ENCODE measurements at places on chromosomes 6 and 20. TPM values are rescaled to one million over a fixed set of nuclear protein-coding genes. Genes with fewer than 3 reads are reported as not detected.

GRCh38 chr6:131731224-131731623 is 20.4 kb upstream of the CTAGE9 start:
- no peaks in the 10 kb centered on the region for H3K4me1 ChIP-seq
- H3K36me3 ChIP-seq: no peaks in the 10 kb centered on the region
- H3K4me3 ChIP-seq: no peak overlapping the region
- no peak for DNase-seq
- no peak overlapping the region for H3K27ac ChIP-seq

DNA sequence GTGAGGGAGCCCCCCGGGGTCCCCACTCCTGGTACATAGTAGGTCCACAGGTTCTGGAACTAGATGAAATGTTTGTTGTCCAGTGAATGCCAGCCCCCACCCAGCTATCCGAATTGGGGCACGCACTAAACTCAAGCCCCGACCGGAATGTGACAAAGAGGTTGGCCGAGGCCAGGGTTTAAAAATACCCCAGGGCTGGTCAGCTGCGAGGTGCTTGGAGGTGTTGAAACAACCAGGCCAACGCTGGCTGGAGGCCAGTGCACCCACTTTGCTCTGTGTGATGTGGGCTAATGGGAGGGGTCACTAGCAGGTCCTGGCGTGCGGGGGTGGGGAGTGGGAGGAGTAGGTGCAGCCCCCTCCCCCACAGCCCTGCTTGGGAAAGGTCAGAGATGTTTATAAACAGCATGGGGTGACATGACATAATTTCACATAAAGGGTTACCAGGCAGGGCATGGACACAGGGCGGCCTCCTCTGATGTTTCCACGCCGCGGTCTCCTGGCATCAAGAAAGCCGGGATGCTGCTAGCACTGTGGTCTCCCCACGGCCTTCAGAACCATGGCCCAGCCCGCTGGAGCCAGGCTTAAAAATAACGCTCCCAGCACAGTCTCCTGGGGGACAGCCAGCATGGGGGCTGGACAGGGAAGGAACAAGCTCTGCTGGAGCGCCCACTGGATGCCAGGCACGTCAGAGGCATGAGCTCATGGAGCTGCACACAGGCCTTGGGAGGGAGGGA is 111.2 kb upstream of the PTPN1 start:
- peaks cover 57% of the 10 kb centered on the region for H3K4me1 ChIP-seq
- H3K27me3 ChIP-seq: no peaks in the 10 kb centered on the region
- H3K27ac ChIP-seq: peak overlapping the region; percentile 71
- H3K4me3 ChIP-seq: no peak overlapping the region
- peak; percentile 92 for DNase-seq

- no peaks in the 10 kb centered on the region for H3K27me3 ChIP-seq
- H3K4me3 ChIP-seq: no peak overlapping the region
- H3K36me3 ChIP-seq: no peaks in the 10 kb centered on the region
- no peaks in the 10 kb centered on the region for H3K4me1 ChIP-seq
- H3K27ac ChIP-seq: no peak overlapping the region
Measured at GRCh38 chr20:32288225-32288849, 10.9 kb downstream of the KIF3B start.

DNA sequence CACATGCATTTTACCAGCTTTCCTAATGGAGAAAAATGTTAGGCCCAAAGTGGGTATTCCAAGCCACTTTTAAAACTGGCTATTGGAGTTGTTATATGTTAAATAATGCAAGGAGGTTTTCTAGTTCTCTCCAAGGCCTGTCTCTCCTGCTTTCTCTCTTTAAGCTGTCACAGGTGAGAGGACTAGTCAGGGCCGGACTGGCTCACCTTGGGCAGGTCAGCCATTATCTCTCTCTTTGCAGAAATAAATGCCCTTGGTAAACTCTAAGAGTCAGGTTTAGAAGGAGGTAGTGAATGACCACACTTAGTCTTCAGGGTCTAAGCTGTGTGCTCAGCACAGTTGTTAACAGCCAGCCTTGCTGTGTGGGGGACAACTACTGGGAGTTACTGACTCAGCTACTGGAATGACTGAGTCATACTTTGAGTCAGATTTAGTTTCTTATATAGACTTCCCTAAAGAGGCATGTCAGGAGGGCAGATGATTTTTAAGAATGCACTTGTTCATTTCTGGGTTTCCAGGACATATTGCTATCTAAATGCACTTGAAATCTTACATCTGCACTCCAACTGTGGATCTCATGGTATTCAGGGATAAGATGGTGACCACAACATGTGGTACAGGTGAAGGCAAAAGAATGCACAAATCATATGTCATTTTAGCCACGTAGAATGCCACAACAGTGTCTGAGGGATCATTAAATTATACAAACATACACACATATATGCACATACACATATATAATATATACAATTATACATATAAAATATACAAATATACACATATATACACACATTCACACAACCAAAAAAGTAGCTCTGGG is 719.4 kb downstream of the EPM2A start:
- no peak overlapping the region for H3K4me3 ChIP-seq
- peak overlapping the region; percentile 34 for H3K27ac ChIP-seq
- no peaks in the 10 kb centered on the region for H3K4me1 ChIP-seq
- H3K36me3 ChIP-seq: no peaks in the 10 kb centered on the region
- no peak for DNase-seq
- no peaks in the 10 kb centered on the region for H3K27me3 ChIP-seq

Gene ZBTB12
- total RNA-seq: 1.2 TPM

DNA sequence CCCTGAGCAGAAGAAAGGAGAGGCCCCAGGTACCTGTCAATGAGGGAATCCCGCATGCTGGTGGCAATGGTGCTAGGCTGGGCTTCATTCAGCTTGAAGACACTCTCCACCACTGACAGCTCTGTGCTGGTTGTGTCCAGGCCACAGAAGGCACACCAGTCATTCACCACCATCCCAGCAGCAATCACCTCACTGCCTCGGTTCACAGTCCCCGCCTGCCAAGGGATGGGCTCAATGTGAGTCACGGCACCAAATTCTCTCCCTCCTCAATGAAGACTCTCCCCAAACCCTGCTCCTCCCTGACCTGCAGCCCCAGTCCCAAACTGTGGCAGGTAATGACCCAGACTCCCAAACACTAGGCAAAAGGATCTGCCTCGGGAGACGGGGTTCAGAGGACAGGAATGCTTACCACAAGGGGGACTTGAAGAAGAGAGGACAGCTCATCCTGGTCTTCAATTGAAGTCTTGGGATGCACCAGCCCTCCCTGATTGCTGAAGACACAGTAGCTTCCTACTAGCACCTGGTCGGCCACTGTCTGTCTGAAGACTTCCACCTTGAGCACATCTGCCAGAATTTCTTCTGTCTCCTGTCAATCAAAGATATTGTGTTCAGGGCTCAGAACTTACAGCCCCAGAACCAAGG is 1.7 kb upstream of the MMP24OS start:
- DNase-seq: no peak
- peak overlapping the region; percentile 98 for H3K27ac ChIP-seq
- H3K4me3 ChIP-seq: no peak overlapping the region

Gene CGA
- total RNA-seq: not detected

DNA sequence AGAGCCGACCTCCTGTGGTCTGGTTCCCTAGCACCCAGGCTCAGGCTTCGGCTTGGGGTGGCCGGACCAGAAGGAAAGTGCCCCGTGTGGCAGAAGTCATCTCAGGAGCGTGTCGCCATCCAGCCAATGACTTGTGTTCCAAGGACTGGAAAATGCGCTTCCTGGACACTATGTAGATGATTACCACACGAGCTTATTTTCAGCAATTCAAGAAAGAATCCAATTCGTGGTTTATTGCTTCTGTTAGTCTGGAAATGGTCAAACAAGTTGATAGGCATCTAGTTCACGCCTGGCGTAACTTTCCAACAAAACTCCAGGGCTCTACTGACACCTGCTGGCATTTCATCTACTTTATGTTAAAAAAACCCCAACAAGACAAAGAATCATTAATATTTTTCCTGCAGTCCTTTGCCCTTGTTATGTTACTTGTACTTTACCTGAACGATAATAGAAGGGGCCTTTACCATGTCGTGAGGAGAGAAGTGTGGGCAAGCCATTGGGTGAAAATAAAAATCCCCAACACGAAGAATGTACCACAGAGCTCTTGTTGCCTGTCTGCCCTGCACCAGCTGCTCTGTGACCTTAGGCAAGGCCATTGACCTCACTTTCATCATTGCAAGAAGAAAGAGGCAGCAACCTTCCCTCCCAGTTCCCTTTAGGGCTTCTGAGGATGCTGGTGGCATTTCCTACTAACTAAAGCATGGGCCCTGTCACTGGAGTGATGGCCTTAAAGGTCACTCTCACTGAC is 154.7 kb upstream of the LAMP5 start:
- H3K4me3 ChIP-seq: no peak overlapping the region
- DNase-seq: peak; percentile 70
- H3K27ac ChIP-seq: no peak overlapping the region
- no peaks in the 10 kb centered on the region for H3K36me3 ChIP-seq
- no peaks in the 10 kb centered on the region for H3K27me3 ChIP-seq
- H3K4me1 ChIP-seq: peaks cover 14% of the 10 kb centered on the region

- peaks cover 17% of the 10 kb centered on the region for H3K4me1 ChIP-seq
- H3K36me3 ChIP-seq: no peaks in the 10 kb centered on the region
- no peak overlapping the region for H3K27ac ChIP-seq
- H3K4me3 ChIP-seq: no peak overlapping the region
Measured at GRCh38 chr6:107603006-107603370, 113.1 kb downstream of the SOBP start.

DNA sequence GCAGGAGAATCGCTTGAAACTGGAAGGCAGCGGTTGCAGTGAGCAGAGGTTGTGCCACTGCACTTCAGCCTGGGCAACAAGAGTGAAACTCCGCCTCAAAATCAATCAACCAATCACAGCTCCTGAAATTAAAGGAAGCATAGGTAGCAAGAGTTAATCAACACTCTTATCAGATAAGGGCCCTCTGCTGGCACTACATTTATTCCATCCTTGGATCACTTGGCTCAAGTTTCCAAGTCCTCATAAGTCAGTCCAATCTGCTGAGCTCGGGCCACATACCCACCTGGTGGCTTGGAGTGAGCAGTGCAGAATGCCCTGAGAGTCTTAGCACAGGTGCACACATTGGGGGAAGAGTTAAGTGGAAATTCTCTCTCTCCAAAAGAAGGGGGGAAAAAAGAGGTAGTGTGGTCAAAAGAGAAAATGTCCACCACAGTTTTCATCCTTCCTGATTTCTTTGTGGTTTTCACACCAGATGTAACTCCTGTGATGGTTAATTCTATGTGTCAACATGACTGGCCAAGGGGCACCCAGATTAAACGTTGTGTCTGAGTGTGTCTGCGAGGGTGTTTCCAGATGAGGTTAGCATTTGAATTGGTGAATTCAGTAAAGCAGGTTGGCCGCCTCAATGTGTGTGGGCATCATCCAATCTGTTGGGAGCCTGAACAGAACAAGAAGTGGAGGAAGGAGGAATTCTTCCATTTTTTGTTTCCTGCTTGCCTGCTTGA is 14.2 kb upstream of the FAM8A1 start:
- H3K36me3 ChIP-seq: no peaks in the 10 kb centered on the region
- no peaks in the 10 kb centered on the region for H3K27me3 ChIP-seq
- no peak overlapping the region for H3K4me3 ChIP-seq
- DNase-seq: no peak
- H3K4me1 ChIP-seq: peaks cover 14% of the 10 kb centered on the region

Gene PRKN
- total RNA-seq: 10.7 TPM

DNA sequence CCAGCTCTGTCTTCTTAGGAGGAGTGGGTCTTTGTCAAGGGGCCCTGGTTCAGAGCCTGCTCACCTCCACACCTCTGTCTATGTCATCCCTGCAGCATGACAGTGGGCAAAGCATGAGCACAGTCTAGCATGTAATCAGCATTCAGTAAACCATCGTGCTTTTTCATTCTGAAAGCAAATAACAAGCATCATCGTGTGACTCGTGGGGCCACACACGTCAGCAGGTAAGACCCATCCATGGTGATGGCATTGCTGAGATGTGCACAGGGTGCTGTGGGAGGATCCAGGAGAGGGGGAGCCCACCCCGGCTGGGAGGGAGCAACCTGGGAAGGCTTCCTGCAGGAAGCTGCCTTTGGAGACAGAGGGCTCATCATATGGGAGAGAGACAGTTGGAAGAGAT is 106.7 kb downstream of the TMEM242 start:
- H3K4me1 ChIP-seq: peaks cover 7% of the 10 kb centered on the region
- H3K27ac ChIP-seq: no peak overlapping the region
- no peaks in the 10 kb centered on the region for H3K27me3 ChIP-seq

DNA sequence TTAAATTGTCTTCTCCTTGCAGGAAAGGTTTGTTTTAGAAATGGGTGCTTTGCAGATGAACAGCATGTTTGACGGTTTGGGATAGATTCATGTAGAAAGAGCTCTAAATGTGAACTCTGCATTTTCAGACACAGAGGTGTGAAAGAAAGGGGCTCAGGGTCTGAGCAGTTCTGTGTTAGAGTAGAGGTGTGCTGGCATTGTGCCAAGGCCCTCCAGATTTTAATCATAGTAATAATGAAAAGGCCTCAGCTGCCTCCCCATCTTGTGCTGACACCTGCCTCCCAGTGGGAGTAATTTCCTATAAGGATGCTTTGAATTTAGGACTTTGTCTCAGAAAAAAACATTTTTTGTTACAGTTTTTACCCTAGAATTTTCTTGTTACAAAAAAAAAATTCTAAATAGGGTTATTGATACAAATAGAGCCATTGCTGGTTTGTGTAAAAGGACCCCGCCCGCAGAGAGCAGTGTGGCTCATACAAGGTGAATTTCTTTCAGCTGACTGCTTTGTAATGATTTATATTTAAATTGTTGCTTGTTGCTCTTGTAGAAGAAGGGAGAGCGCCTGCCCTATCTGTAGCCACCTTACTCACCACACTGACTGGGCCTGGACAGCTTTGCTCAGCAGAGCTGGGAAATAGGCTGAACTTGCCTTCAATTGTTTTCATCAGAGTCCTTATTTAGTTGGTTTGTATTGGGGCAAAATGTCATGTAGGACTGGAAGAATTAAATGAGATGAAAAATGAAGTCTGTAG is 294.5 kb downstream of the ZFAND3 start:
- peaks cover 8% of the 10 kb centered on the region for H3K36me3 ChIP-seq
- H3K27ac ChIP-seq: no peak overlapping the region
- peaks cover 8% of the 10 kb centered on the region for H3K4me1 ChIP-seq

- DNase-seq: no peak
- H3K27ac ChIP-seq: peak overlapping the region; percentile 75
- no peak overlapping the region for H3K4me3 ChIP-seq
- no peaks in the 10 kb centered on the region for H3K4me1 ChIP-seq
- no peaks in the 10 kb centered on the region for H3K36me3 ChIP-seq
Measured at GRCh38 chr6:30829033-30829432, 55.3 kb upstream of the DDR1 start.

DNA sequence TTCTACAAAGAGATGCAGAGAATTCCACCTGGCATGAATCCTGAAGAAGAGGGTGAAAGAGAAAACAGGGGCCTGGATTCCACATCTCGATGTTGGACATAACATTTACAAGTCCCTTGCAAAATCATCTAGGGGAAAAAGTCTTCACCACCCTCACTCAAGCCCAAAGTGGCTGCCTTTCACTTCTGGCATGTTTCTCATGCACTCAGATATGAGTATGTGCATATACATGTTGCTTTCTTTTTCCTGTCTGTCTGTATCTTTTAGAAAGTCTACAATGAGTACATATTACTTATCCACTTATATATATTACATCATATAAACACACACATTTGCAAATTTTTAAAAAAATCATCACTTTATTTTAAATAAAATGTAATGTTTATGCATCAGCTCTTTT is 159.3 kb downstream of the KIF6 start:
- DNase-seq: no peak
- H3K27ac ChIP-seq: no peak overlapping the region
- H3K4me3 ChIP-seq: no peak overlapping the region

- no peak for DNase-seq
- H3K4me3 ChIP-seq: no peak overlapping the region
- no peaks in the 10 kb centered on the region for H3K4me1 ChIP-seq
Measured at GRCh38 chr6:41228616-41229015, 467 bp downstream of the TREML4 start.
